ENCODE measurements at places on chromosomes 5 and 9.

GRCh38 chr9:105141146-105141975 is 103.1 kb upstream of the SLC44A1 start:
- no peak for DNase-seq

DNA sequence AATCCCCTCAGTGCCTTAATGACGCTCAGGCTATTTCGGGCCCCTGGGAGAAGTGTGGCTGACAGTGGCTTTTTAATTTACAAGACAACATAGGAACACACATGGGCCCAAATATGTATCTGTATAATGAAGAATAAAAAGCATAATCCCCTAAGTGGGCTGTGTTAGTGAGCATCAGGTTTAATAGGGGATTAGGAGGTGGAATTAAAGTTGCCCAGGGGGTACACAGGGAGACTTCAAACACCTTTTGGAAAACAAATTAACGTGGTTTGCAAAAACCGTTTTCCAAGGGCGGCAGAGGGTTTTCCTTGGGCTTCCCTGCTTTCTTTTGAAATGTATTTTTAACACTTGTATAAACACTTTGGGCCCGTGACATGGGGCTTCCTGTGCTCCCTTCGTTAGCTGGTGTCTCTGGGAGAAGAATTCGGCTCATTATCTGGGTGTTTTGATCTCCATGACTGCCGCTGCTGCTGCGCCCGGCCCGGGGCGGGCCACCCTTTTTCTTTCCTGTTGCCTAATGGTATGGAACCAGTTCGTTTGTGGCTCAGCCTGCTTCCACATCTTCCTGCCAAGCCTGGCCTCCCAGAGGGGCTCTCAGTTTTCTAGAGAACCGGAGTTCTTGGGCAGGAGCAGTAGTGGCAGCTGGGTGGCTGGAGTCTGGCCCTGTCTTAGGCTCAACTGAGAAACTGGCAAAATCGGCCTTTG is 173.0 kb downstream of the MACROH2A1 start:
- no peak for DNase-seq

DNA sequence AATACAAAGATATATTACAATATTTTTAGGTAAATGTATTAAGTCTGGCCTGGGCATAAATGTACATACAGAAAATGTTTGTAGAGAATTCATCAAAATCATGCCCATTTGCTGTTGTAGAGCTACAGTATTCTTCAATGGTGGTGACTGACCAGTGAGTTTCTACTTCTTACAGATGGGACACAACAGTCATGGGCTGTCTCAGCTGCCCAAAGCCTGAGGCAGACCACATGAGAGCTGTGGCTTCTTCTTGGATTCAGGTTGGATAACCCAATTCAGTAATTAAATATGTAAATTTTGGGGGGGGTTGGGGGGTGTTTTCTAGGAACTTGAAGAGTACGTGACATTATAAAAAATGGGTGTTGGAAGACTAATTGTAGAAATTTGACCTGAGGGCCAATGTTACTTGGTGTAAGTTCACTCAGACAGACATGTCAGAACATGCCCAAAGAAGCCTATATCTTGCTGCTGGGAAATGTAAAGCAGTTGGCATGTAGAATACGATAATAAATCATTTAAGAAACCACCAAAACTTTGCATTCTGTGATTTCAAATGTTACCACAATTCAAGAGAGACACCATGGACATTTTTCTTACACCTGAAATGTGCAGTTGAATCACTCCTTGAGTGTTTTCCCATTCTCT is 17.9 kb downstream of the STARD4 start:
- no peak for DNase-seq

DNA sequence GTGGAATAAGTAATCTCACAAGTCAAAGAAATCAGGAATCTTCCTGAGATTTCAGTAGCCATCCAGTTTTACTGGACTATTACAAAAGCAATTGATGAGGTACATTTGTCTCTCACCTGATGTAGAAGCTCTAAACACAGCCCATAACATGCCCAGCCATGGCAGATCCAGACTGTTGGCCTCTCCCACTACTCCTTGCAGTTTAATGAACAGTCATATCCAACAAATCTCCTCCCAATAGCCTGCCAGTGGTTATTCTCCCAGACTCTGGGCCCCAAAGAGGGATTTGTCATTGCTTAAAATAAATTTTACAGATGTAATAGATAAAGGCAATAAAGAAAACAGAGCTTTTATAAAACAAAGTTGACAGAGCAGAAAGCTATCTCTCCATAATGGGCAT is 80.8 kb downstream of the ZNF608 start:
- DNase-seq = no peak

- DNase-seq = no peak
Measured at GRCh38 chr5:95701074-95701473, 18.3 kb upstream of the SPATA9 start.

DNA sequence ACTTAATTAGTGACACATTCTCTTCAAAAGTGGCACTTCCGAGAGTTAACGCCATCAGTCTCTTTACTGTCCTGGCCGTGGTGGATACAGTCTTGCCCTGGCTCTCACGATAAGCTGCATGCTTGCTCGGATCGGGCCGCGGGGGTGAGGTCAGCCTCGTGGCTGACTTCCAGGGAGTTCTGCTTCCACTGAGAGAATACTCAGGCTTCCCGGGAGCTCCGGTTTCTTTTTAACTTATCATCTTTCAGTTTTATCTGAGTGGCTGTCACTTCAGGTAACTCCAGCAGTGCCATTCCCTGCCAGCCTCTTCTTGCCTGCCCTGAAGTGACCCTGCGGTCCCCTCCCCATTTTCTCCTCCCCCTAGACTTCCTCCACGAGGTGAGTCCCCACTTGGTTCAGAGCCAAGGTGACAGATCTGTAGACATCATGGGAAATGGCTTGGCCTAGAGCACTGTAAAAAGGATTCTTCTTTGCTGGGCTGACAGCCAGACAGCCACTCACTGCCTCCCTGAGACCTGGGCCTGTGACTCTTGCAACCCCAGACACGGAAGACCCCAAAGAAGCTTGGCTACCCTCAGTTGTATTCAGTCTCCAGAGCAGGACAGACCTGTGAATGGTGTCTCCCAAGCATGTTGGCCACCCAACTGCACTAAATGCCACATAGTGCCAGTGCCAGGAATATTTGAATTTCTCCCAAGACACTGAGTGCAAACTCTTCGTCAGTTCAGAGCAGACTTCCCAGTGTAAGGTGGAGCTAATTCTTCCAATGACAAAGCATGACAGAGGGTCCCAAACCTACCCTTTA is 95.1 kb downstream of the DAPK1 start:
- DNase-seq = no peak

DNA sequence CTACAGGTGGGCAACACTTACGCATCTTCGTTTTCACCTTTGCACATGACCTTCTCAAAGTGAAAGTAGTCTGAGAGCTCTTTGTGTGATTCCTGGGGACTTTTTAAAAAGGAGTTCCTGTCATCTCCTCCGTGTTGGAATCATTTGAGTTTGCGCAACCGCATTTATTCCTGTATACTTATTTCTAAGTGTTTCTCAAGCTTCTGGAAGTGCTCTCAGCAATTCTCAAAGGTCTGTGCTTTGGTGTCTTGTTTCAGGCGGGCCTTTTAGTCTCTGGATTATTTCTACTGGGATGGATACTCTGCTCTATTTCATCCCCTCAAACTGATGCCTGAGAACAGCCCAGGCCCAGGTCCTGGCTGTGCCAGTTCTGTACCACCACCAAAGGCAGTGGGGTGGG is 226.5 kb upstream of the TUT7 start:
- no peak for DNase-seq

GRCh38 chr9:94882966-94883641 is 156.6 kb downstream of the AOPEP start:
- no peak for DNase-seq

- DNase-seq = no peak
Measured at GRCh38 chr5:41406424-41406823, 104.0 kb downstream of the PLCXD3 start.

All from CD4-positive, alpha-beta memory T cell (primary cell).